ENCODE measurements at places on chromosomes 4 and X.

GRCh38 chr4:72553540-72554337, 15.3 kb downstream of the ADAMTS3 start:
- no peak for DNase-seq

DNA sequence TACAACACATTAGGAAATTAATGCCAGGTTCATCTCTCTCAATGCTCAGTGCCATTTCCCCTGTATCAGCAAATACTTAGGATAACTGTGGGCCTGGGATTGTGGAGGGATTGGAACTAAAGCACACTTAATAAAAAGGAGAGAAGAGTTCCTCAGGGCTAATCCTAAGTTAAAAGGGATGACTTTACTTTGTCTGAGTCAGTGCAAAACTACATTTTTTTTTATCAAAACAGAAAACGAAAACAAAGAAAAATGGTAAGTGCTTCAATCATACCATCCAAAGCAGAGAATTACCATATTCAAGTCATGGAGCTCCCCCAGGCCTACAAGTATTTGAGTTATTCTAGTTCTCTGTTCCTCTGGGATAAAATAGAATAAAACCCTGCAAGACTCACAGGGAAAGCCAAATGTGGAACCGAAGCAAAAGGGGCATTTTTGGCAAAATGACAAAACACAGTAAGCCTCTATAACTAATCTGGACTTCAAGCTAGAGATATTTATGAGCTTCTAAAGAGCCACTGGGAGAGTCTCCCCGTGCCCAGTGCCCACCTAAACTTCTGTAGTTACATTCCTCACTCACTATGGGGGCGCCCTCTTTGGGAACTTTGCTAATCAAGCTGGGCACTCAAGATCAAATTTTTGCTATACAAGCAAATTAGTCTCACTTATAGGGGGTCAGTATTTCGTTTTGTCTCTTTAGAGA, 53.4 kb downstream of the PALLD start:
- no peak for DNase-seq

DNA sequence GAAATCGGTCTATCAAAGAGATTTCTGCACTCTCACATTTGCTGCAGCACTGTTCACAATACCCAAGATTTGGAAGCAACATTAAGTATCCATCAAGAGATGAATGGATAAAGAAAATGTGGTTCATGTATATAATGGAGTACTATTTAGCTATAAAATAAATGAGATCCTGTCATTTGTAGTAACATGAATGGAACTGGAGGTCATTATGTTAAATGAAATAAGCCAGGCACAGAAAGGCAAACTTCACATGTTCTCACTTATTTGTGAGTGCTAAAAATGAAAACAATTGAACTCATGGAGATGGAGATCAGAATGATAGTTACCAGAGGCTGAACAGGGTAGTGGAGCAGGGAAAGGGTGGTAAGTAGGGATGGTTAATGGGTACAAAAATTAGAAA, 17.0 kb upstream of the PROM1 start:
- no peak for DNase-seq

GRCh38 chr4:68927165-68927564, 24.4 kb downstream of the UGT2A3 start:
- DNase-seq = no peak

- no peak for DNase-seq
These were observed 85.1 kb upstream of the UCP1 start for GRCh38 chr4:140653718-140654494.

- DNase-seq = no peak
These were observed 442.6 kb upstream of the GALNT7 start for GRCh38 chr4:172726001-172726423.

- no peak for DNase-seq
These were observed 53.5 kb upstream of the HPRT1 start for GRCh38 chrX:134406356-134407064.

DNA sequence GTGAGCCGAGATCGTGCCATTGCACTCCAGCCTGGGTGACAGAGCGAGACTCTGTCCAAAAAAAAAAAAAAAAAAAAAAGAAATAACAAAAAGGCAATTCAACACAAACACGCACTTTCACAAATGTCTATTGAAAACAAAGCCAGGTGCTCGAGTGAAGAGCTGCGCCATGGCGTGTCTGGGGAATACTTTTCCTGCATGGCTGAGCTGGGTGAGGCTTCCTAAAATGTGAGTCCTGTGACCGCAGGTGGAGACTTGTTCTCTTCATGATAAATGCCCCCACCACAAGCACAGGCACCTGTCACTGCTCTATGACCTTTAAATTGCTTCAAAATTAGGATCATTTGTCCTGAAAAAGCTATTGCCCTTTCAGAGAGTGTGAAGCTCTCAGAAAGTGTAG, 4.0 kb upstream of the ABLIM2 start:
- DNase-seq = no peak

GRCh38 chrX:54745676-54746075, 52.4 kb downstream of the ITIH6 start:
- no peak for DNase-seq

- no peak for DNase-seq
These were observed 3.0 kb upstream of the IRF2 start for GRCh38 chr4:184477201-184477999.

DNA sequence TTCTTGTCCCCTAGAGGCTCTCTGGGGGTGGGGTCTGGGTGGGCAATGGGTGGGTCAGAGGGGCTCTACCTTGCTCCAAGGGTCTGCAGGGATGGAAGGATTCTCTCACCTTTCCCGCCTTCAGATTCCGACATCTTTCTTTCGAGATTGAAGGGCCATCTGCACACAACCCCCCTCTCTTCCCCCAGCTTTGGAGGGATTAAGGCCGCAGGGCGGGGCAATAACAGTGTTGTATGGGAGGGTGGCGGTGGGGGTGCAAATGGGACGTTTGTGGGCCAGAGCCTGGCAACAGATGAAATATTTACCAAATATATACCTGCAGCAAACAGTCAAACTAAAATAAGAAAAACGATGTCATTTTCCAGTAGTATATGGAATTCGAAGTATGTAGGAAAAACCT, at the start of gene CACNA1F:
CACNA1F (minus strand) TSS at position 165 of the 400 bp plus-strand sequence; CDS start at position 134, 31 bp downstream.
- no peak for DNase-seq

DNA sequence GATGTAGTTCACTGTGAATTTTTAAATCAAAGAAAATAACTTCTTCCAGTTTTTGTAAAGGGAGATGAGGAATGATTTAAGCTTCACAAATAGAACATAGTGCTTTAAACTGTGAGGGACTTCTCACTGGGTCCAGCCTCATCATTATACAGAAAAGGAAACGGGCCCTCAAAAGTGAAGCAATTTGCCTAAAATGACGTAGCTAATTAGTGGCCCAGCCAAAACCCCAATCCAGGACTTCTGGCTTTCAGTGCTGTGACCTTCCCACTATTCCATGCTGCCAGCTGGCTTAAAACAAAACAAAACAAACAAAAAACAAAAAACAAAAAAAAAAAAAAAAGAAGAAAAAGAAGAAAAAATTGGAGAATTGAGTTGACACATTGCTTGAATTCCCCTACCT, 45.0 kb upstream of the STOX2 start:
- DNase-seq = no peak

- no peak for DNase-seq
These were observed 152.0 kb upstream of the FTHL17 start for GRCh38 chrX:31223817-31224216.

- no peak for DNase-seq
These were observed 63.8 kb upstream of the GATB start for GRCh38 chr4:151824656-151825055.

DNA sequence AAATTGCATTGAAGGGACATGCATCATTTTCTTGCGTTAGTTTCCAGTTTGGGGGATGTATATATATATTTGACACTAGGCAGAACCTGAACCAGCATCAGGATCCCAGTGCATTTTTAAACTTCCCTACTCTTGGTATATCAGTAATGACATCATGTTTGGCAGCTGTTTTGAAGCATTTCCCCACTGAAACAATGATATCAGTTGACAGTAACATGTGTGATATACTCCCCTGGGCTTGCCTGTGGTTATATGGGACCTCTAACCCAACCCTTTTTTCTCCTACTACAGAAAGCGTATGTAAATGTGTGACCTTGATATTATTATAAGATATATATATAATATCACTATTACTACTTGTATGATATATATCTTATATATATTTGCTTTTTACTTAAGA, 225.9 kb upstream of the CASK start:
- no peak for DNase-seq

- DNase-seq = no peak
These were observed 66.9 kb downstream of the ARHGEF9 start for GRCh38 chrX:63718010-63718694.

- no peak for DNase-seq
These were observed 281.9 kb upstream of the HS3ST1 start for GRCh38 chr4:11710453-11711093.

- no peak for DNase-seq
These were observed 264.9 kb upstream of the ZC4H2 start for GRCh38 chrX:65241059-65241721.

DNA sequence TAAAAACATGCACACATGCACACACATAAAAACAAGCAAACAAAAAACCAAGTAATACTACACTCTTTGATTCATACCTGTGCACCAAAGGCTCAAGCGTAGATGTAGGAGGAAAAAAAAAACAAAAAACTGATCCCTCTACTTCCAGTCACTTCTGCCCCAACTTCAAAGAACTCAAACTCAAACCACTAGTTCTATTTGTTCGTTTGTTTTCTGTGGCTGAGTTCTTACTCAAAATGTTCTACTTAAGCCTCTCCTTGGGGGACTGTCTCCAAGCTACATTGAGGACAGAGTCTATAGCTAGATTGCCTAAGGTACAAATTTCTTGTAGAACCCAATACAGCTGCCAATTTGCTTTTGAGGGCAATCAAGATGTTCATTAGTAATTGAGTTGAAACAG, 171.0 kb upstream of the ATOH1 start:
- no peak for DNase-seq

- no peak for DNase-seq
These were observed 595.4 kb upstream of the AGA start for GRCh38 chr4:178037459-178038214.
